NCI-H69 (cell line): ENCODE measurements at places on chromosomes 2 and 18.
A peak's percentile ranks its signal among the peaks of the same experiment; 100 is the strongest.

- DNase-seq, result no peak
These were observed 61.4 kb downstream of the WDR75 start for GRCh38 chr2:189502714-189503113.

- no peak for DNase-seq
These were observed 74.9 kb downstream of the ANTXR1 start for GRCh38 chr2:69087912-69088240.

DNA sequence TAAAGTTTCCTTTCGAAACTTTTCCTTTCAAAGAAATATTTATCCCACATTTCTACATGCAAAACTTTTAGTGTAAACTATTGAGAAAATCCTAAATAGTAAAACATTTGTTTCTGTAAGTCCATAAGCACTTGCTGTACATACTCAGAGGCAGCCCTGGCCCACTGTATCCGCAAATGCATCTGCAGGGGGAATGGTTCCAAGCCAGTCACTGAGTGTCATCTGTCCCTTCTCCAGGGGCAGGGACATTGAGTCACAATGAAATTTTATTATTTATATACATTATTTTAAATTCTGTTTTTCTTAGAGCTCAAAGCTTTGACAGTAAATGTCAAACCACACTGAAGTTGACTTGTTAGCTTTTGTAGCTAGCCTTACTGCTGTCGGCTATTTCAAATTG lies 367.2 kb downstream of the MTX2 start:
- no peak for DNase-seq

DNA sequence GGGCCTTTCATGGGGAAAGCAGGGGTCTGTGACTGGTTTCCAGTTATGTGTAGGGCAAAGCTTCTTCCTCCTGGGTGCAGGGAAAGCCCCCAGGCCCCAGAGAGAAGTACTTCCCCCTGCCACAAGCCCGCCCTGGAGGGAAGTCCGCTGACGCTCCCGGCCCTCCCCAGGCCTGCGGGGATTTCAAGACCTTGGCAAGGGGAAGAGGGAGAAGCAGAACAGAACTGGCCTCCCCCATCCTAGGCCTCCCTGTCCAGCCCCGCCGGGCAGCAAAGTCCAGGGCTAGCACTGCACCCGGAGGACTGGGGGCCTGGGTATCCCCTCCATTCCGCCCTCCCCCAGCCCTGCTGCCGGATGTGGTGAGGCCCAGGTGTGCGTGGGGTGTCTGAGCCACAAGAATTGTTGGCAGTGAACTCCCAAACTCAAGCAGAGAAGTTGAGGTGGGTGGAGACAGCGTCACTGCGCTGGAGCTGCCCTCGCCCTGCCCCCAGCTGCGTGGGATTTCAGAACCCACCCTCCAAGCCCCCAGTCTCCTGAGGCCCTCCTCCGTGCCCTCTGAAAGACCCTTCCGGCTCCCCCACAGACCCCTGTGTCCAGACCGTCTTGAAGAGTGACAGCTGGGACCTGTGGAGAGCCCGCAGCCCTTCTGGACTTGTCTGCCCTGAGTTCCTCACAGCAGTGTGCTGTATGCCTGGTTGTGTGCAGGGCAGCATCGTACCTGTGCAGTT lies 1.1 kb upstream of the DUSP2 start:
- DNase-seq, result no peak

DNA sequence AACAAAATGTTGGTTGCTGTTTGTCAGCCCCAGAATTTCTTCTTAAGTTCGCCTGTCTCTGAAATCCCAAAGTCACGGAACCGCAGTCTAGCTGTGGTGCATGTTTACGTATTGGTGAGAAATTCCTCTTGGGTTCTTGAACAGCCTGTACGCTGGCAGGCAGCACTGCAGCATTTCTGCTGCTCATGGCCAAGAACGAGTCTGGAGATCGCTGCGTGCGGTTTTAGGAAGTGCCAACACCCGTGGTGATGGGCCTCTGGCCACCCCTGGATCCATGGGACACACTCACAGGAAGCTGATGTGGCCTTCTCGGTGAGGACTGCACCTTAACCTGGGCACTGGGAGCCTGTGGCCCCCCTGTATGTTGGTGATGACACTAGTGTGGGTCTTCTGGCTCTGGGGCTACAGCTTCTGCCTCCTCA lies 23.7 kb downstream of the ASB1 start:
- no peak for DNase-seq

- no peak for DNase-seq
These were observed 203.2 kb downstream of the ALK start for GRCh38 chr2:29718076-29718686.

GRCh38 chr2:167785606-167786216 lies 461.7 kb downstream of the STK39 start:
- no peak for DNase-seq

- peak; percentile 91 for DNase-seq
These were observed 138.6 kb upstream of the ZC3H15 start for GRCh38 chr2:186347472-186347871.

DNA sequence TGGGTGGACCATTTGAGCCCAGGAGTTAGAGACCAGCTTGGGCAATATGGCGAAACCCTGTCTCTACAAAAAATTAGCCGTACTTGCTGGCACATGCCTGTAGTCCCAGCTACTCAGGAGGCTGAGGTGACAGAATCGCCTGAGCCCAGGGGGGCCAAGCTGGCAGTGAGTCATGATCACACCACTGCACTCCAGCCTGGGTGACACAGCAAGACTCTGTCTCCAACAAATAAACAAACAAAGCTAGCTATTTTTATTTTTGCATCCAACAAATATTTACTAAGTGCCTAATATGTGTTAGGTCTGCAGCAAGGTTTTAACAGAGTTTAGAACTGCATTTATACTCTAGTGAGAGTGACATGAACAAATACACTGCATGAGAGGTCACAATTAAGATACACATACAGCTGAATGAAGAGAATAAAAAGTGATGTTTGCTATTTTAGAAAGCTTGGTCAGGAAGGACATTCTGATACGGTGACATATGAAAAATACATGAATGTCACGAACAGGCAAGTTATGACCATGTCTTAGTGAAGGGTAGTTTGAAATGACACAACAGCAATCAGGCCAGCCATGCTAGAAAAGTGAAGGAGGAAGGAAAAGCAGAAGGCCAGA lies 83.2 kb upstream of the FRZB start:
- DNase-seq, result peak; percentile 44

GRCh38 chr18:46719388-46719787 lies 37.5 kb downstream of the ST8SIA5 start:
- no peak for DNase-seq

DNA sequence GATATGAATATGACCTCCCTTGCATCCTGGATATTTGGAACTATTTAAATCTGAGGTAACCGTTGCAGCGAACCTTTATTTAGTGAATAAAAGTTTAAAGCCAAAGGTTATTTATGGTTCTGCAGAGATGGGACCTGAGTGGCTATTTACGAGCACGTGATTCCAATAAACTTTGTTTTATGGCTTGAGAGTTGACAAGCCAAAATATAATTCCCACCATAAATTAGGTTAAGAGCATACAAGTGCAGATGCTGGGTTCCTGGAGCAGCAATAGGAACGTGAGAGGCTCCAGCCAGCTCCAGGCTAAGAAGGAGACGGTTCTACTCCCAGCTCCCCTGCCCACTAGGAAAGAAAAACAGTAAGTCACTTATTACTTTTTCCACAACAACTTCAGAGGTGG lies 5.2 kb upstream of the HOXD4 start:
- DNase-seq, result no peak

DNA sequence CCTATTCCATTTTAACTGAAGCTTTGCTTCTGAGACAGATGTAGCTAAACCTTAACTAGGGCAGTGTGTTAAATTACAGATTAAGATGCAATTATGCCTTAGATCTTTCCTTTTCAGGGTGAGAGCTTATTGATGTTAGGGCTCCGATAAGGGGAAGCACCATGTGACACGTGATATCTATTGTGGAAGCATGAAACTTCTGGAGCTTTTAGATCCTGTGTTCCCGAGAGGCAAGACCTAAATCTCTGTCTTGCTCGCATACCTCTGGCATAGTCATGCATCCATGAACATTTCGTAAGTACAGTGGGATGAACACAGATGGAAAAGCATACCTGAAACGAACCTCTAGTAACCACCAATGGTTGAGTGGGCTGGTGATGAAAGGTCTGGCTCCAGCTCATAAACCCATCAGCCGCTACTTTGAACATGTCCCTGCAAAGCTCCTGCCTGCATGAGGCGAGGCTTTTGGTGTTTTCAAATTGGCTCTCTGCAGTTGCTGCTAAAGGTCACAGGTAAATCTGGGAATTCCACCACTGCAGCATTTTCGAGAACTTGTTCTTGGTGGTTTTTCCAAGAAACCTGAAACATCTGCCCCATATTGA lies 3.7 kb upstream of the NRP2 start:
- no peak for DNase-seq

DNA sequence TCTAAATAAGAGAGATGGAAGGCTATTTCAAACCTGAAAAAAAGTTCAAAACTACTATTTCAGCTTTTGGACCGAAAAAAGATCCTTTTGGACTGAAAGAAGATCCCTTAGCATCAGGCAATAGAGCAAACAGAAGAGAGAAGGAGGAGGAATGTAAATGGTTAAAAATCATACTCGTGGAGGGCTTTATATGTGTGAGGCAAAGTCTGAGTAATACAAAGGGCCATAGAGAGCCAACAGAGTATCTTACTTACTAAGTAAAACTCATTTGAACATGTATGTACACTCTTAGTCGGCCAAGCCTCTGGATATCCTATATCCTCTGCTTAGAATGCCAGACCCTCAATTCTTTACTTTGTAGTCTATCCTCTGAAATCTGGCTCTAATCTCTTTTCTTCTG lies 55.7 kb downstream of the ITSN2 start:
- DNase-seq, result no peak

DNA sequence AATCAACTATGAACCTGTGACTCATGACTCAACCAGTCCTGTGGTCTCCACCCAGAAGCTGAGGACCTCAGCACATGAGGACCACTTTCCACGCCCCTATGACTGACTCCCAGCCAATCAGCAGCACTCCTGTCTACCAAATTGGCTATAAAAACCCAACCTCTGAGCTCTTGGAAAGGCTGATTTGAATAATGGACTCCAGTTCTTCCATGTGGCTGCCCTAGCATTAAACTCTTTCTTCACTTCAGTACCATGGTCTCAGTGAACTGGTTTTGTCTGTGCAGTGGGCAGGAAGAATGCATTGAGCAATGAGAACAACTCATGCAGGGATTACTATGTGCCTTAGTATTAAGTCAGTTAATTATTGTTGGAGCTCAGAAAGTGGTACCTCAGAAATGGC lies 78.3 kb downstream of the CMPK2 start:
- no peak for DNase-seq

DNA sequence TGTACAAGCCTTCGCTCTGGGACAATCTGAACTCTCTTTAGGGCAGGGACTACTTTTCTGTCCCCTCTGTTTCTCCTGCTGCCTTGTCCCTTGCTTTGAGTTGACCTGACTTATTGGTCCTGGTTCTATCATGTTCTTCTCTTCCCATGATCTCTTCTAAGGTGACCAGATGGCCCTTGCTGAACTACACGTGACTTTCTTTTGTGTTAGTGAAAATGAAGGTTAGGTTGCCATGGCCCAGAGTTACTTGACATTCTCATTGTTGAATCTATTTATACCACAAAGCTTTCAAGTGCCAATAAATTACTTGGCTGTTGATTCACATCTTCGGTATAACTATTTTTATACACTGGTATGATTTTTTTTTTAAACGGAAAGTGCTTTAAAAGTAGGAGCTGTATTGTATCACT lies 24.4 kb downstream of the MRPL33 start:
- DNase-seq, result no peak
